ENCODE measurements at places on chromosomes 2 and 18.

- no peak for DNase-seq
Observed at GRCh38 chr2:107028661-107029060, 142.7 kb upstream of the ST6GAL2 start.

- DNase-seq = no peak
Observed at GRCh38 chr18:12296087-12296403, 12.0 kb upstream of the TUBB6 start.

GRCh38 chr2:119142824-119143223 lies 15.7 kb downstream of the C1QL2 start:
- no peak for DNase-seq

GRCh38 chr18:32389858-32390257 lies 80.8 kb downstream of the GAREM1 start:
- no peak for DNase-seq

DNA sequence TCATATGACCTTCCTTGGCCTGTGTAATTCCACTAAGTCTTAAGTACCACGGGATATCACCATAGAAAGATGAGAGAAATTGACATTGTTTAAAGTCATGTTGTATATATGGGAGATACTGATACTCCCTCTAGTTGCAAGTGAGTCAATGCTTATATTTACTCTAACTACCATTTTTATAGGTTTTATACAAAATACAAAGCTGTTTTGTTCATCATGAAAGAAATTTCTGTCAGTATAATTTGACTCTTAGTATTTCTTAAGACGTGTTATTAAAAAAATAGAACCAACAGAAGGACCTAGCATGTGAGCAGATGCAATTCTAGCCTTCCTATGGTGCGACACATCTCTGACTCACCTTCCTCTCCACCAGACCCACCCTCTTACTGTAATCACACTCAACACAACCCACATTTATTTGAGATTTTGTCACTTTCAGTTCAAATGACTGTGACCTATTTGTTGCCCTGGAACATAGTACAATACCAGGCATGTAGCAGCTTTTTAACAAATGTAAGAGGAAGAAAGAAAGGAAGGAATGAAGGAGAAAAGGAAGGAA lies 453.1 kb downstream of the CMPK2 start:
- no peak for DNase-seq

DNA sequence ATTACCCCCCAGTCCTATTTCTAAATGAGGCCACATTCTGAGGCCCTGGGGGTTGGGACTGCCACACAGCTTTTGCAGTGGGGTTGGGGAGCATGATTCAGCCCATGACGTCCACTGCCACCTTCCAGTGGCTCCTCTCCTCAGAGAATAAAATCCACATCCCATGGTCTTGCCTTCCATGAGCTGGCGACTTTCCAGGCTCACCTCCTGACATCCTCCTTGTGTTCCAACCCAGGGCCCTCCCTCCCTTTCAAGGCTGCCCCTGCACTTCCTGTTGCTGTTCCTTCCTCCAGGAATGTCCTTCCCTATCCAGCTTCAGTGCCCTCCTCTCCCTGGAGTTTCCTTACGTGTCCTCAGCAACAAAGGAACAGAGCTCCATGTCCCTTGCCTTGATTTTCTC lies 187.3 kb upstream of the ID2 start:
- no peak for DNase-seq

- no peak for DNase-seq
Observed at GRCh38 chr2:190678444-190679162, 29.7 kb downstream of the NAB1 start.

GRCh38 chr2:31739161-31739560 lies 158.4 kb upstream of the SRD5A2 start:
- DNase-seq = no peak

DNA sequence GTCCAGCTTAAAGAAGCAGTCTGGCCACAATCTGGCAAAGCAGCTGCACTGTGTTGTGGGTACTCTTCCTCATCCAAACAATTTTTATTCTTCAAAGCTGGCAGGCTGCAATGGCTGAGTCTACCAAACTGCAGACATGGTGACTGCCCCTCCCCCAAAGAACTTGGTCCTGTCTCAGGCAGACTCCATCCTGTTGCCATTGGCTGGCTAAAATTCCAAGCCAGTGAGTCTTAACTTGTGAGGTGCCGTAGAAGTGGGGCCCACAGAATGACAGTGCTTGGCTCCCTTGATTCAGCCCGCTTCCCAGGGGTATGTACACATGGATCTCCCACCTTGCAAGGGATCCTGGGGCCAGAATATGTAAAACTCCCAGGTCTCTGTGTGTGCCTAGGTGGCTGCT lies 14.5 kb upstream of the NXPH2 start:
- no peak for DNase-seq

DNA sequence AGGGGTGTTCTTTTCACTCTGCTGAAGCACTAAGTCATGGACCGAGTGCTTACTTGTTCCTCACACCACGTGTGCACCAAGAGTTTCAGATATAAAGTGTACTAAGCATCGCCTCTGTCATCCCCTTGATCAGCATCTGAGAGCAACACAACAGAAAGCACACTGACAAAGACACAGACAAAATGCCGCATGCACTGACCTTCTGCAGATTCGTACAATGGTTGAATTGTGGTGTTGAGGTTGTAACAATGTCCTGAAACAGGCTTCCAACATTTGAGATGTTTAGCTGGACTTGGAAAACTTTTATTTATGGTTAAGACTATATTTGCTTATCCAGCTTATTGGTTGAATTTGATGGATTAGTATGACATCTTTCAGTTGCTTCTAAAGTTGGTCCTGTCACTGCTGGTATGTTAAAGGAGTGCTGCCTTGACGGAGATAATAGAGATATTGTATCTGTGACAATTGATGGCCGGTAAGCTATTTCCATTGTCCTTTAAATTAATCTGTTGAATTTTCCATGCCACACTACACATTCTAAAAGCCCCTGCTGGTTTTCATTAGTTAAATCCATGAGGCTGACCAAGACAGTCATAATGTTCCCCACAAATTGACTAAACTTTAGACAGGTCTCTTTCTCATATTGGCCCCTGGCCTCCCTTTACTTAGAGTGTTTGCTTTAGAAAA lies 99.9 kb downstream of the CBLN2 start:
- DNase-seq = no peak

- no peak for DNase-seq
Observed at GRCh38 chr2:84731185-84731584, 149.7 kb downstream of the TRABD2A start.

DNA sequence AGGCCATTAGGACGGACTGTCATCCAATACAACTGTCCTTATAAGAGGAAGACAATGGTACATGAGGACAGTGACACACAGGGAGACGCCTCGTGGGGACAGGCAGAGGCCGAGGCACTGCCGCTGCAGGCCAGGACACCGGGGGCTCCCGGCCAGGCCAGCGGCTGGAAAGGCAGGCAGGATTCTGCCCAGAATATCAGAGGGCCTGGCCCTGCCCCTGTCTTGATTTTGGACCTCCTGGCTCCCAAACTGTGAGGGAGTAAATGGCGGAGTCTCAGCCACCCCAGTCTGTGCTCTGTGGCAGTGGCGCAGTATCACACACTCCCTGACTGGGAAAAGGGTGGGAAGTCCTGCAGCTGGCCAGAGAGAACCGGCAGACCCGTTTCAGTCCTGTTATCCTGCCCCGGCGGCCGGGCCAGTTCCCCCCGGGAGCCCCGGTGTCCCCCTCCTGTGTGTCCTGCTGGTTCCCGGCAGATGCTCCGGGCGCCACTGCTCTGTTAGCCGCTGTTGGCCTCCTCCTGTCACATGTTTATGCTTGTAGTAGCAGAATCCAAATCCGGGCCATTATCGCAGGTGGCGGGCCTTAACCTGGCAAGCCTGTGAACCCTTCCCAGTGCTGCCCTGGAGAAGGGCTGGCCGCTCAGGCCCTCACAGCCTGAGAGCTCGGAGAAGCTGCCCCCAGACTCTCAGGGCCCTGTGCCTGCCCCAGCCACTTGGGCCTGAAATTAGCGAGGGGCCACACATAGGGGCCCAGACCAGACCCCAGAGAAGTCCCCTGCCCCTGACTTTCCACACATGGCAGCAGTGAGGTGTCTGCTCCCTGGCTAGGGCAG lies 31.4 kb upstream of the TAF1B start:
- DNase-seq = no peak

DNA sequence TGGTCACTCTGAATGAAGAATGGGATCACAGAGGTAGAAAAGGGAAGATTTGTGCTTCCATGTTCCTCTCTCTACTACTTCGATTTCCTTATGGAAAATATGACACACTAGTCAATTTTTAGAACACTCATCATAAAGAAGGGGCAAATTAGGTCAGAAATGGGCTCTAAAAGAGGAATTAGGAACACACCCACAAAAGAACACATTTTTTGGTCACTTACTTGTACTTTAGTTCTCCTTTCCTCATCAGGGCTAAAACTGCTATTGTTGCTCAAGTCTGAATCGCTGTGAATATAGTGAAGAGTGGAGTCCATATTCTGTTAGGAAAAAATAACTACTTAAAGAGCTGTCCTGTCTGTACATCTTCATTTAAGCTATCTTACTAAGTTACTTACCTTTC lies 52.6 kb downstream of the PPP4R1 start:
- no peak for DNase-seq

DNA sequence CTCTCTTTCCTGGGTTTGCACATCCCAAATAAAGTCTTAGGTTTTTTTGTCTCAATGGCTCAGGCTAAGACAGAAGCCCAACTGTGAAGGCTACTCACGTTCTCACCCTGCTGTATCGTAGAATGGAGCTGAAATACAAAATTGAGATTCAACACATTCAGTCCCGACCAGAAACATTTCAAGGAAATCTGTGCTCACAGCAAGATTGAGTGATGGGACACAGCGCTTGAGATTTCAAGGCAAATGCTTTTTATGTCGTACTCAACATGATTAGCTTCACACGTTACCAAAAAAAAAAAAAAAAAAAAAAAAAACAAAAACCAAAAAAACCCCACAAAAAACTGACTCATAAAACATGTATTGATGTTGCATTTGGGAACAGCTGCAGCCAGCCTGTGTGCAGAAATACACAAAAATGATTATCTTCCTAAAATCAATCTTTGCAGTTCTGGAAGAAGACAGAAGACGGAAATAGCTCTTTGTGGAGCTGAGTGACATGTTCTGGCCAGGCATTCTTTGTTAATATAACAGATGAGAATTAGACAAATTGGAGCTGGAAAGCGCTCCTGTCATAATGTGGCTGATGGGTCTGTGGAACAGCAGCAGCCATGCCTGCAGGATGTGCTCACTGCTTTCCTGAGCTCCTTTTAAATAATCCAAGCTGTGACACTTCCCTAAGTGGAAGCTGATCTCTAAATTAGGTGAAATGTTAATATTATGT lies 453.2 kb downstream of the LPIN1 start:
- DNase-seq = no peak

DNA sequence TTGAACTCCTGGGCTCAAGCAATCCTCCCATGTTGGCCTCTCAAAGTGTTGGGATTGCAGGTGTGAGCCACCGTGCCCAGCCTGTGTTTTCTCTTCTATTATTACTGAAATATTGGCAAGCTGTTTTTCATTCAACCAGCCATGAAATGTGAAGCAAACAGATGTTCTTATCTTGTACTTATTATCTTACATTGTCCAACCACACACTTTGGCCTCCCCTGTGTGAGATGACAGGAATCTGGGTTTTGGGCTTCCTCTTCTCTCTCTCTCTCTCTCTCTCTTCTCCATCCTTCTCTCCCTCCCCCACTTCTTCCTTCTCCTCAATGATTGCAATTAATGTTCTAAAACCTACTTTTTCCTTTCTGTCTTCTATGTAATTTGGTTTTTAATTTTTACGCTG lies 33.1 kb downstream of the RAMP1 start:
- no peak for DNase-seq

- DNase-seq = no peak
Observed at GRCh38 chr2:9897846-9898245, 53.6 kb upstream of the GRHL1 start.
